ENCODE measurements at places on chromosomes 6 and 20. TPM values are rescaled to one million over a fixed set of nuclear protein-coding genes. Genes with fewer than 3 reads are reported as not detected.
A peak's percentile ranks its signal among the peaks of the same experiment; 100 is the strongest.

DNA sequence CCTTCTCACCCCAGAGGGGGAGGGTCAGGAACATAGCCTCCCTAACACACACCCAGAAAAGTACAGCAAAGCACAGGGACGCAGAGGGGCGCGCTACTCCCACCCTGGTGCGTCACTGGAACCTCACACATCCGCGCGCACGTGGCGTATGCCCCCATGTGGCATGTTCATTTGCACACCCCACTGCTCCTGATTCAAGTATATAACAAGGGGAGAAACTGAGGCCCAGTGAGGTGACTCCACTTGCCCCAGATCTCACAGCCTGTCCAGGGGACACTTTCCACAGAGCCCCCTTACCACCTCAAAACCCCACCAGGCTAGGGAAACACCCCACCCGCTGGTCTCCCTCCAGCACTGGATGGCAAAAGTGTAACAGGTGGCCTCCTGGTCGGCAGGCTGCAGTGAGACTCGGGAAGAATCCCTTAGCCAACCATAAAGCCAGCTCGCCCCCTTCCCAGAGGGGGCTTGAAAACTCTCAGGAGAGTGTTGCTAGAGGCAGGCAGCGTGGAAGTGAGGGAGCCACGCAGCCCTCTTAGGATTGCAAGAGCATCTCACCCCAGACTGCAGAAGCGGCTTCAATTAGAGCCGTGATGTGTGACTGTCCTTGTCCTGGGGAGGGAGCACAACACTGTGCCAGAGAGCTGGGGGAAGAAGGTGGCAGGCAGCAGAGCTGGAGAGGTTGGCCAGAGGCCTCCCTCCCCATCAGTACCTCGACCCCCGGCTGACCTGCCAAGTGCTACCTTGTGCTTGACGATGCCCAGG lies at the start of gene GRM4:
Gene GRM4, minus strand, starts transcription at position 67 of the 762 bp plus-strand sequence. CDS start 12,591 bp downstream, outside the sequence.
- DNase-seq: no peak

GRCh38 chr6:3159805-3160781 lies 2.7 kb upstream of the TUBB2A start:
- peak; percentile 84 for DNase-seq

DNA sequence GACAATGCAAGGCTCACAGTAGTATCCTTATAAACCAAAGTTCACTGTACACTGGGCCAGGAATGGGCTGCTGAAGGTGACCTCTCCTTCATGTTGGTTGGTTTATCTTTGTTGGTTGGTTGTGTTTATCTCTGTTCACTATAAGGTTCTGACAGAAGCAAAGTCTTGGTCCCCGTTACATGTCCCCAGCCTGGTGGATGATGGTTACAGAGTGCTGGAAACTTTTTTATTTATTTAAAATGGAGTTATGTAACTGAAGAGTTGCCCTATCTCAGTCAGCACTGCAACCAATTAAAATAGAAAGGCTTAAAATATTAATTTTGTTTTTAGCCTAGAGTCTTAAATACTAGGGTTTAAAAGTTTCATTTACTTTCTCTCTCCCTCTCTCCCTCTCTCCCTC lies 100.6 kb downstream of the SLC16A10 start:
- DNase-seq: no peak

- DNase-seq: no peak
These were observed 69.1 kb downstream of the DST start for GRCh38 chr6:56573624-56574023.

- no peak for DNase-seq
These were observed 334.7 kb downstream of the BCKDHB start for GRCh38 chr6:80441131-80441530.

- peak; percentile 36 for DNase-seq
These were observed 570 bp upstream of the PLCB4 start for GRCh38 chr20:9068233-9068801.

GRCh38 chr20:19901226-19901625 lies 115.9 kb upstream of the NAA20 start:
- no peak for DNase-seq

- no peak for DNase-seq
These were observed 394.4 kb upstream of the CDH4 start for GRCh38 chr20:60857708-60858107.

GRCh38 chr6:13044390-13044789 lies 283.9 kb downstream of the TBC1D7 start:
- DNase-seq: no peak

DNA sequence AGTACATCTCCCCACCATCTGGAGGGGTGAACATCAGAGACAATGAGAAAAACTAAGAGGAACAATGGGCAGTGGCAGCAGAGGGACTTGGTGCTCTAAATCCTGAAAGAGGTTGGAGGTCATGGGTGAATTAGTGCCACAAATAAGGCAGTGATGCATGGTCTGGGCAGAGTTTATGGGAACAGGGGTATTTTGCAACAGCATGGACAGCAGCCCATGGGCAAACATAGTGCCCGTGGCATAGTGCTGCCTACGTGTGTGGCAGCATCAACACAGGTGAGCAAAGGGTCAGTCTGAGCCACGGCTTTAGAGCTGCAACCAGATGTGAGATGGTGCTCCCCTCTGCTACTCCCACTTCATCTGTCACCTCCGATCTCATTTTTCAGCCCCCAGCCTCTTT lies 459.1 kb upstream of the CITED2 start:
- no peak for DNase-seq

DNA sequence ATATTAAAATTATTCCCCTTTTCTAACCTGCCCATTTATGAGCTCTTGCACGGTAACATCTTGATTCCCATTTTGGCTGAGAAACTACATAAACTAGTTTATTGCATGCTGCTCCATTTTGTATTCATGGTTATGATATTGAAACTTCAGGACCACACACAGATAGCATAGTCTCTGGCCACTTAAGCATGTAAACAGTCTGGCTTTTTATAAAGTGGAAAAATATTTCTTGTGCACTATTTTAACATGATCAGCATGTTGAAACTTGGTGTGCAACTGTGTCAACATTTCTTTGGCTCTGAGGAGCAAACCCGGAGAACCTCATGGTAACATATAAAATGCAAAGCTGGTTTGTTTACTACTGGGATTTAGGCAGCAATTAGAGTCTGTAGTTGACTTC lies 70.7 kb downstream of the SLX4IP start:
- DNase-seq: no peak

DNA sequence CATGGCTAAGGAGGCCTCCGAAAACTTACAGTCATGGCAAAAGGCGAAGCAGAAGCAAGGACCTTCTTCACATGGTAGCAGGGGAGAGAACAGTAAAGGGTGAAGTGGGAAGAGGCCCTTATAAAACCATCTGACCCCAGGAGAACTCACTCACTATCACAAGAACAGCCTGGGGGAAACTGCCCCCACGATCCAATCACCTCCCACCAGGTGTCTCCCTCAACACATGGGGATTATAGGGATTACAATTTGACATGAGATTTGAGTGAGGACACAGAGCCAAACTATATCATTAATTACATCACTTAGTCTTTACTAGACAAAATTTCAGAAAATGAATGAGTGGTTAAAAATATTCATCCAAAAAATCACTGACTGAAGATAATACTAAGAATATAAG lies 453.6 kb downstream of the COL12A1 start:
- no peak for DNase-seq

DNA sequence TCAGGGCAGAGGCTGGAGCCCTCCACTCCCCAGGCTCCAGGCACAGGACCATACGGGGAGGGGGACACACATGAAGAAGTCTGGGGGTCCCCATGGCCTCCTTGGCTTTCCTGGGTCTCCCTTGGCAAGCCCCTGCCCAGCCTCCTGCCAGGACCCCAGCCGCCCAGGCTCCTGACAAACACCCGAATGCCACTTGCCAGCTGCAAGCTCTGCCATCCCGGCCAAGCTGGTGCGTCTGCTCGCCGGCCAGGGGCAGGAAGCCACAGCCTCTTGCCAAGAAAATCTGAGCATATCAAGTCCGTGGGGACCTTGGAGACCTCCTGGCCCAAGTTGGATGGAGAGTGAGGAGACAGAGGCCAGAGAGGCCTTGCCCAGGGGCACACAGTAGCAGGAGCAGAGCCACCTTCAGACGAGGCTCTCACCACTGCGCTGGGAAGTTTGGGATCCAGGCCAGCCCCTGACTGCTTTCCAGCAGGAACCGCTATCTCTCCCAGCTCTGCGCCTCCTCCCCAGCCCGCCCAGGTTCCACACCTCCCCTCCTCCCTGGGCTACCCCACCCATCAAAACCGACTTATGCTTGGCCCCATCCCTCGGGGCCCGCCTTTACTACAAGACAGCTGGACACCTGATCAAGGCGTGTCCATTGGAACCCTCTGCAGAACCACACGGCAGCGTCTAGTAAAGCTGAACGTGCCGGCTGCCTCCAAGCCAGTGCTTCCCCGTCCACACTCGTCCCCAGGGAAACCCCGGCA lies 80.2 kb downstream of the GRM4 start:
- DNase-seq: no peak

- no peak for DNase-seq
These were observed 105.0 kb downstream of the HUS1B start for GRCh38 chr6:551829-552350.

GRCh38 chr20:25310921-25311728 lies 63.2 kb downstream of the PYGB start:
- DNase-seq: peak; percentile 5

DNA sequence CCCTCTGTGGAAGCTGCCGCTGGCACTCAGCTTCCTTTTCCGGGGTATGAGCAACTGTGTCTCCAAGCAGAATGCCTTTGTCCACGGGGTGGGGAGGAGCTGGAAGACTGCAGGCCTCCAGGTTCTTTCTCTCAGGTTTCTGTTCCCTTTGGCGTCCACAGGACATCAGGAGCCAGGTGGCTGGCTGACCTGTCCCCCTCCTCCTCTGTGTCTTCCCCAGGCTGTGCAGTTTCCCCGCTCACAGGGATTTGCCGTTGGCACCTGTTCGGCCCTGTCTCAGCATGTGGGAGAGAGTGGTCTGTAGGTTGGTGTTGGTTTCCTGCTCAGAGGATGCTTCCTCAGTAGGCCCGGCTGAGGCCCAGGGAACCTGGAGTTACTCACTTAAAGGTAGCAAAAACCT lies 43.5 kb downstream of the CDS2 start:
- DNase-seq: no peak

DNA sequence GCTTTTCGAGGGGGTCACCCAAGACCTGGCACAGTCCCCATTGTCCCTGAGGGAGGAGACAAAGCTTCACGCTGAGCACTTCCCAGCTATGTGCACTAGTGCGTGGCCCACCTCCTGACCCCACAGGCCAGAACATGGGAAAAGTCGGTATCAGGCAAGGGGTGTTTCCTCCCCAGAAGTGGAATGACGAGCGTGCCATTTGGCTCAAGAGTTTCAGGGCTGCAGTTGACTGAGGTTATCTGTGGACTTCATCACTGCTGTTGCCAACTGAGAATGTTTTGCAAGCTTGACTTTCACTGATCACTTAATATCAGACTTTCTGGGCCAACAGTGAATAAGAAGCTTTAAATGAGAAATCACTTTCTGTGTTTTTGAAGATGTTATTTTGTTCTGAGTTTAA lies 137.0 kb upstream of the AFDN start:
- no peak for DNase-seq

- DNase-seq: no peak
These were observed 5.6 kb upstream of the ZNF831 start for GRCh38 chr20:59157961-59158541.

DNA sequence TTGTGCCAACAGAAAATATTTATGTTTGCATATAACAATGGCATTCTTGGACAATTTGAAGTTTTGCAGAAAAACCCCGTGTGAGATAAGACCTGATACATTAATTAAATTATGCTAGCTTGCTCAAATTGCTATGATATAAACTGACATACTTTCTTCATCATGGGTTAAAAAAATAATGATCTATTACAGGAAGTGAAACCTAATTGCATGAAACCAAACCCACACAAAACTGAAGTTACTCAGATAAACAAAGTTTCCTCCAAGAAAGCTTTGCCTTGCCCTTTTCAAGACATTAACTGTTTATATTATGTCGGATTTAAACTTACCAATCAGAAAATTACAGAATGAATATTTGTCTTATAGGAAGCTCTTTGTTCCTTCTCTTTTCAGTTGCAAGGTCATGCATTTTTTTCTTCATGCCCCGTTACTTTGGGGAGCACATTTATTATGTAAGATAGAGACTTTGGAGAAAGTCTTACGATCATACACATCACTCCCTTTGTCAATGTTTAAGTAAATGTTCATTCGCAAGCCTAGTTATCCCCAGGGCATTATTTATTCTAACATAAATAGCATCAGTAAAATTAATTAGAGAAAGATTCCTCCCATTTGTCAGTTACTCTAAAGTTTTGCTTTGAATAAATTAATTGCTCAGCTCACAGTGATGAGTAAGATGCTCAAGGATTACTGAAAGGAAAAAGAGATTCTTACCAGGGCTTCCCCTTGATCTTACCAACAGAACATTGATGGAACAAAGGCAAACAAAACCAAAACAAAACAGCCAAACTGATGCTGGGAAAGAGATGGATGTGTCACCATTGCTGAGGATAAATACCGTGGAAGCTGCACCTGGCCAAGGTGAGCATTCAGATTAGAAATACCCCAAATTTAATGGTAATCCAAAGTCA lies 14.8 kb upstream of the TMEM244 start:
- DNase-seq: no peak

GRCh38 chr6:5208057-5208456 lies 52.7 kb downstream of the LYRM4 start:
- DNase-seq: no peak

GRCh38 chr20:40154514-40154913 lies 534.5 kb downstream of the MAFB start:
- DNase-seq: no peak

DNA sequence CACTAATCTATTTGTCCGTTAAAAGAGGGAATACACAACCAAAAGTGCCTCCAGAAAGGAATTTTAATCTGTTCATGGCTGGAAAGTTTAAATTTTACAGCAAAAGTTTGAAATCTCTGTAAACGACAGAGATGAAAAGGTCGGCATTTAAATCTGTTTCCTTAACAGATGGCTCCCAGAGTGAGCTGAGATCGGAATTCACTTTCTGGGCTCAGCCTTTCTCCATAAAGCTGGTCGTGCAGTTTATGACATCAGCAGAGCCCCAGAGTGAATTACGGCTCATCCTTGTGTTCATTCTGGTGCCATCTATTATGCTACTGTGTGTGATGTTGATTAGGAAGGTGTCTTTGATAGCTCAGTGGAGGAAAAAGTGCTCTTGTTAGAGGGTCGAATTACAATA lies 117.6 kb upstream of the ZFP64 start:
- DNase-seq: no peak

GRCh38 chr6:144189351-144189750 lies 39.0 kb downstream of the STX11 start:
- DNase-seq: no peak

Gene FAM209B
- total RNA-seq: not detected

Gene CDSN
- not detected for total RNA-seq

Gene SSTR4
- total RNA-seq: not detected

Gene REM1
- 1.8 TPM for total RNA-seq

Gene ABHD16B
- not detected for total RNA-seq

Gene E2F1
- total RNA-seq: 2.1 TPM

Gene NEDD9
- total RNA-seq: 75.9 TPM

Gene SLC22A2
- not detected for total RNA-seq

Gene CFB
- total RNA-seq: 59.7 TPM

Gene CTCFL
- not detected for total RNA-seq

Gene OR2B6
- total RNA-seq: not detected

Gene PPP1R14C
- total RNA-seq: 40.6 TPM

Gene OOEP
- total RNA-seq: not detected
